ENCODE measurements at places on chromosomes 11 and 22.

DNA sequence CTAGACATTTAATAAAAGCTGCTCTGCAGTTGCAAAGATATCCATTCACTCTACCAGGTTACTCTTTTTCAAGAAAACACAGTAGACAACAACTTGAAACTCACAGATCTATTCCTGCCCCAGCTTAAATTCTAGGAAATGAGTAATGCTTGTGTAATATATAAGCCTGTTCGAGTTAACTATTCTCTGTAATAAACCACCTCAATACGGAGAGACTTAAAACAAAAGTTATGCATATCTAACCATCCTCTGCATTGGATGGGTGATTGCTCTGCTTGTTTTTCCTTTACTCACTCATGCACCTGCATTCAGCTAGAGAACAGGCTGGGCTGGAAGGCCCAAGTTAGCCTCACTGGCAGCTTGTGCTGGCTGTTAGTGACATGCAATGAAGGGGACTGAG is 13.3 kb downstream of the LRRC4C start:
- no peak for DNase-seq

GRCh38 chr22:19434401-19434800 is 2.1 kb downstream of the MRPL40 start:
- no peak for DNase-seq

- DNase-seq, result no peak
Observed at GRCh38 chr11:102109896-102110760, at the start of gene YAP1. YAP1 (plus strand) TSS chr11:102110447; CDS start chr11:102110849, 402 bp downstream.

DNA sequence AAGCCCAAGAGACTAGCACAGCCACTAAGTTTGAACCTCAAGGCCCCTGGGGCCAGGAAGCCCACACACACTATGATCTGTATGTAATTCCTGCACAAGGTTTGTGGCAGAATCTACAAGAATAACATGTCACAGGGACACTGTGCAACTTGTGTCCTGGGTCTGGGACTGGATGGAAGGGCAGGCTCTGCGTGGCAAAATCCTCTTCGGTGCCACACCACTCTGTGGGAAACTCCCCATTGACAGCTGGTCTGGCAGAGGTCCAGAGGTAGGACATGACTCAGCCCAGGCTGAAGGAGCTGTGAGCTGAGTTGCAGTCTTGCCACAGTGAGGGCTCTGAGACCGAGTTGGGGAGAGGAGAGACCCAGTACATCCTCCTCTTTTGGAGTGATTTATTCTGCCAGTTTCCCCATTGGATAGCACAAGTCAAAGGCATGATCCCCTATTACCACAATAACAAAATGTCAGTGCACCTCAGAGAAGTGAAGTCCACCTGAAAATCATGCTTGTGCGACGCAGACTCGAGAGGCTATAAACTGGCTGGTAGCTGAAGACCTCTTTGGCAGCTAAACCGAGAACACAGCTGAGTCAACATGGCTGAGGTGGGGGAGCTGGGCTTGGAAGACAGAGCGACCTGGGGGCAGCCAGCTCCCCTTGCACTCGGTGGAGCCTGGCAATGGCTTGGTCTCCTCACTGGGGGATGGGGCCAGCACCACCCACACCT is 23.3 kb upstream of the SERPIND1 start:
- DNase-seq, result peak; percentile 94

- DNase-seq, result peak; percentile 39
Observed at GRCh38 chr11:36803084-36803483, 205.0 kb upstream of the RAG2 start.

- DNase-seq, result peak; percentile 98
Observed at GRCh38 chr11:47426062-47426956, at the start of gene PSMC3. PSMC3 (minus strand) TSS chr11:47426439; CDS start chr11:47426279, 160 bp downstream.

GRCh38 chr11:62400760-62401159 is 18.1 kb upstream of the SCGB1A1 start:
- DNase-seq, result no peak

DNA sequence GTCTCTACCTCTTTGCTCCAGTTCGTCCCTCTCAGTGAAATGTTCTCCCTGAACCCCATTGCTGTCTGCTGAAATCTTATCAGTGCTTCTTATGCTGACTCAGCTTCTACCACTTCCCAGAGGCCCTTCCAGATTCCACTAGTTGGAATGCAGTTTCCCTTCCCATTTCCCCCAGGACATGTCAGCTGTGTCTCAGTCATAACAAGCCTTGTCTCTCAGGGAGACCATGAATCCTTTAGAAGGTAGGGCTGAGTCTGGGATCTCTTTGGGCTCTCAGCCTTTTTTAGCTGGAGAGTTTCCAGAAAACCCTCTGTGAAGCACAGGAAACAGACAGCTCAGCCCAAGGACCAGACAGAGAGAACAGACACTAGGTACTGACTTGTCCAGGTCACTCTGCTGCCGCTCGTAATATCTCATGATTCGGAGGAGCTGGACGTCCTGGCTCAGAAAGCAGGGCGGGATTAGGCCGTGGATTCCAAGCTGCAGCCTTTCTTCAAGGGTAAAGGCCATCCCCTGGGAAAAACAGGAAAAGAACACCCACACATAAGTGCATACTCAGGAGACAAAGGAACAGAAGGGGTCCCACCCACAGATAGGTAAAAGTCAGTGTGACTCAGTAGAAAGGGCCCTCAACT is 113.0 kb downstream of the ME3 start:
- DNase-seq, result no peak

DNA sequence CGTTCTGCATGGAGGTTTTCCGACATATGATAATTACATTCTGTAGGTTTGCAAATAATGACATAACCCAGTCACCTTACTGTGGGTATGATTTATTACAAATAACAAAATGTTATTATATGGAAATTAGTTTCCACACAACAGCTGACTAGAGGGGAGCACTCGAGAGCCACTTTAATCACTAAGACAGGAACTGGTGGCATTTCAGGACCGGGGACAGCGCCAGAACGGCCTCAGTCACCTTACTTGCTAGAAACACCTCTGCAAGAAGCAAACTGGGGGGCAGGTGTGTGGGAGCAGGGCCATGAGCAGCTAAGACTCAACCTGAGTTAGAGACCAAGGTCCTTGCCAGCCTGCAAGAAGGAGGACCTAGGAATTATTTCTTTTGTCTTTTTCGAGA is 199.9 kb downstream of the DSCAML1 start:
- DNase-seq, result no peak

- no peak for DNase-seq
Observed at GRCh38 chr11:126340960-126341606, 14.4 kb upstream of the ST3GAL4 start.

GRCh38 chr22:49148895-49149418 is 678.7 kb downstream of the BRD1 start:
- no peak for DNase-seq

DNA sequence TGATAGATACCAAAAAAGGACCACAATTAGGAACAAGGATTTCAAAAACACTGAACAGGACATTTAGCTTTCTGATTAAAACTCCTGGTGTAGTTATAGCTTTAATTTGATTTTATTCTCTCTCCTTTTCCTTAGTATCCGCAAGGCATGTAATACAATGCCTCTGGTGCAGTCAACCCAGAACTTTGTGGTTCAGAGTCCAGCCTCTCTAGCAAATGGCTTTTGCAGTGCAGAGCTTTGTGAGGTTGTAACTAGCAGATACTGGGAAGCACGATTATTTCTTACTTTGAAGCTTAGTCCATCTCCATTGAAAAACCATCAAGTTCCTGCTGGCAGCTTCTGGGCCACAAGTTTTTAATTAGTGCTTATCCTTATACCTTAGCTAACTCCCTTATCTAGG is 79.8 kb downstream of the GRIA4 start:
- DNase-seq, result no peak

- no peak for DNase-seq
Observed at GRCh38 chr11:128776424-128777284, 82.8 kb downstream of the FLI1 start.

DNA sequence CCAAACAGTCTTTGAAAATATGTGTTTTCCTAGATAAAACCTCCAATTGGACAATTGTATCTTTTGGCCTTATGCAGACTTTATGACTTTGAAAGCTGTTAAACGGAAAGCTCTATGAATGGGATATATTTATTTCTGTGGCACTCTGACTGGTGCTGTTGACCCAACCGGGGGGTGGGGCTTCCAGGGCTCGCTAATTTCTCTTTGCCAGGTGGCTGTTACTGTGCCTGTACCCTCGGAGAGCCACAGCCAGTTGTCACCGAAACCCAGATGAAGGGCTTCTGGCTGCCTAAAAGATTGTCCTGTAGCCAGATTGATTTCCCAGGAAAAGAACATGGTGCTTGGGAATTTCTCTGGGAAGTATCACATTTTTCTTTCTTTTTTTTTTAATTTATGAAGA is 132.7 kb upstream of the NAV2 start:
- no peak for DNase-seq

- DNase-seq, result no peak
Observed at GRCh38 chr11:9862981-9863380, 199.1 kb downstream of the SWAP70 start.

GRCh38 chr11:119378851-119379465 is 2.5 kb downstream of the USP2 start:
- DNase-seq, result no peak

GRCh38 chr11:45532546-45532945 is 132.9 kb downstream of the CHST1 start:
- peak; percentile 27 for DNase-seq

- DNase-seq, result no peak
Observed at GRCh38 chr11:67116758-67117105, 2.3 kb upstream of the KDM2A start.

GRCh38 chr11:79087238-79087960 is 353.4 kb downstream of the TENM4 start:
- DNase-seq, result no peak

GRCh38 chr22:37502342-37503182 is 16.4 kb upstream of the MFNG start:
- DNase-seq, result no peak

- no peak for DNase-seq
Observed at GRCh38 chr11:65895482-65895981, 4.7 kb downstream of the FOSL1 start.

DNA sequence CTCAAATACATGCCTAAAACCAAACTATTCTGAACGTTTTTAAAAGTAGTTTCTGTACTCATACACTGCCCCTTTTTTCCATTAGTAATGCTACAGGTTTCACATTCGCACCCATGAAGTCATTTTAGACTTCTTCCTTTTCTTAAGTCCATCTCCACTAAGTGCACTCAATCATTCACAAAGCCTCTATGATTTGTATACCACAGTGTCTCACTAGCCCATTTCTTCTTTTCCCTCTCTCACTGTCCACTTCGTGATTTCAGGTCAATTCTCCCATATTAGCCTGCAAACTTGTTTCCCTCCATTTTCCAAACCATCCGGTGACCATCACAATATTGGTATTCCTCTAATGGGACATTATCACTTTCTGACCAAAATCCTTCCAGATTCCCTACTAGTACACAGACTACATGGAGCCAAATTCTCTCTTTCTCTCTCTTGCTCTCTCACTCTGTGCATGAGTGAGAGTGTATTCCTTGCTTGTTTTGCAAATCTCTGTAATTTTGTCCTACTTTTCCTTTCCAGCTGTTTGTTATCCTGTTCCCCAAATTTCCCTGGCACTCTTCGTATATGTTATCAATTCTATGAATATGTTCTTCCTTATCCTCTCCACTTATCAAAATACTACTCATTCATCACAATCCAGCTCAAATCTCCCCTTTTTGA is 3.4 kb upstream of the ZC3H12C start:
- DNase-seq, result no peak

GRCh38 chr11:113578033-113578380 is 102.8 kb upstream of the DRD2 start:
- DNase-seq, result peak; percentile 59

DNA sequence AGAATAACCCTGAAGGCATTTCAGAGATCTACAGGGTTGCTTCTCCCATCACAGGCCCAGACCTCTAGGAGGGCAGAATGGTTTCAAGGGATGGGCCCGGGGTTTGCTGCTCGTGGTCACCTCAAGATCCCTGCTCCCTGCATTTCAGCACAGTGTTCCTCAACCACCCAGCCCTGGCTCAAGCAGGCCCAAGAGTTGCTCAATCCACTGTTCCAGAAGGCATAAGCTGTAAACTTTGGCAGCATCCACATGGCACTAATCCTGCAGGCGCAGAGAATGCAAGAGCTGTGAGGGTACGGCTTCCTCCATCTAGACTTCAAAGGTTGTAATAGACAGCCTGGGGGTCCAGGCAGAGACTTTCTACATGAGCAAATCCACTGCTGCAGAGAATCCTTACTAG is 225.0 kb upstream of the UBASH3B start:
- DNase-seq, result no peak
